ENCODE measurements at places on chromosomes 5 and 9.

GRCh38 chr9:129183495-129184218 is 5.6 kb upstream of the IER5L start:
- no peak for DNase-seq

DNA sequence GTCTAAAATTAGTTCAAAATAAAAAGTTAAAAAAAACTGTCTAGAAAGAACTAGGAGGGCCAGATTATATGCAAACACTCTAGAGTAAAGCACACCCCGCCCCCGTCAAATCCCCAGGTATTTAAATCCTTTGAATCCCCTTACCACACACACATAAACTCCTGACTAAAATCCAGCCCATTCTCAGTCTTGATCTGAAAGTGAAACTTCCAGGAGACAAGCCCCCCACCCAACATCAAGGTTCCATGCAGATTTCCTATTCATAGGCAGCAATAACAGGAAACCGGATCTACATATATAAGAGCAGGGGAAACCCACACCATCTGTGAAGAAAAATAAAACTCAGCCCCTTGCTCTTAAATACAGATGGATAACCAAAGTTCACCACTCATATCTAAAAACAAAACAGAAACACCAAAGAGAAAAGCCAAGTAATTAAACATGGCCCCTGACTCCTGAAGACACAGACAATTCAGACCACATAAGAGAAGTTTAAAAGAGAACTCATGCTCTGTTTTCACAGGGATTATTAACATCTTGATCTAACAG is 42.3 kb downstream of the MARCHF3 start:
- DNase-seq: no peak

GRCh38 chr9:97038611-97039513 is at the start of gene CTSV:
CTSV (minus strand) TSS chr9:97039142; CDS start chr9:97038043, 1,099 bp downstream.
- DNase-seq: no peak

DNA sequence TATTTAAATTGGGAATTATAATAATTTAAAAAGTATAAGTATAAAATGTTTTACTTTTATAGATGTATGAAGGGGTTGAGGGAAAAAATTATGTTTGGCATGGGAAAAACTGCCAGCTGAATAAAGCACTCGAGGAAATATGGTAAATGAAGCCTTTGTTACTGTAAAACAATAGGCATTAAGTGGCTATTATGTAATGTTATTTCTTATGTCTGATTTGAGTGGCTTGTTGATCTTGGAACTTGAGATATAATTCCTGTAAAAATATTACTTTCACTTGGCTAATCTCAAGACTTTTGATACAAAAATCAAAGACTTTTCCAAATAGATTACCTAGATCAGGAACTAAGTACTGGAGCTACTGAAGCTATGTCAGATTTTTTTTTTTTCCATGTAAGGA is 182.9 kb downstream of the CD180 start:
- DNase-seq: no peak

GRCh38 chr9:92393686-92394085 is 10.7 kb downstream of the OGN start:
- no peak for DNase-seq

DNA sequence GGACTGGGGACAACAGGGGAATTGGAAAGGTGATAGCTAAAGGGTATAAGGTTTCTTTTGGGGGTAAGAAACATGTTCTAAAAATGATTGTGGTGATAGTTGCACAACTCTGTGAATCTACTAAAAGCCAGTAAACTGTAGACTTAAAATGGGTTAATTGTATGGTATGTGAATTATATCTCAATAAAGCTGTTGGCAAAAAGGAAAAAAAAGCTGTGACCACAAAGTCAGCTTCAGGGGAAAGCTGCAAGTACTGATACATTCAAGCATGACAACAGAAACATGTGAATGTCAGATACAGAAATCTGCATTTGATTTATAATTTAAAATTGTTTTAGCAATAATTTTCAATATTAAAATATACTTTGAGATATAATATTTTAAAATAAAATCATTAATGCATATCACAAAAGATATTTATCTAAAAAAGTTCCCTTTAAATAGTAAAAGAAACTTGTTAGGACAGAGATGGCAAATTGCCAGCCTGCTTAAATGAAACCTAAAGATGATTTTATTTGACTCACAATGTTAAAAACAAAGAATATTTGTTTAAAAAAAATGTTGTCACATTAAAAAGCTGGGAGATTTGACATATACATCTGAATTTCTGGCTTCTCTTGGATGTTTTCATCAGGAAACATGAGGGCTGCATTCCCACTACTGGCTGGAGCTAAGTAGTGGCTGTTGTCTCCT is 66.0 kb downstream of the TBCA start:
- no peak for DNase-seq

DNA sequence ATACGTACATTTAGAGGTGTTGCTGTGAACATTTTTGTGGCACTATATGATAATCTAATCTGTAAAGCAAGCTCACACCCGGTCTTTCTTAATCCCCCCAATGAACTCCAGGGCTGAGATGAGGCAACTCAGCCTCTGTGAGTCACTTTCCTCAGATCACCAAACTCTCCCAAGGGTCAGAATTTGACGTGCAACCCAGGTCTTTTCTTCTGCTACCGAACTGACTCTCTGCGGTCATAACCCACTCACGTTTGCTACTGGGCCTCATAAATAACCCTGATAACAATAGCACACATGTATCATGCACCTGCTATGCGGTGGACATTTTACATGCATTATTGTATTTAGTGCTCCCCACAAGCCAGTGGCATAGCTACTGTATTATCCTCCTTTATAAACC is 153.1 kb downstream of the DROSHA start:
- no peak for DNase-seq

- no peak for DNase-seq
Observed at GRCh38 chr9:130936285-130937117, 2.5 kb downstream of the FIBCD1 start.

- no peak for DNase-seq
Observed at GRCh38 chr5:75335952-75336614, 937 bp upstream of the HMGCR start.

GRCh38 chr5:79075646-79076426 is 6.3 kb downstream of the BHMT2 start:
- no peak for DNase-seq

- no peak for DNase-seq
Observed at GRCh38 chr5:138386290-138386689, 33.8 kb downstream of the KDM3B start.

GRCh38 chr5:72390836-72391235 is 70.7 kb downstream of the PTCD2 start:
- DNase-seq: no peak

DNA sequence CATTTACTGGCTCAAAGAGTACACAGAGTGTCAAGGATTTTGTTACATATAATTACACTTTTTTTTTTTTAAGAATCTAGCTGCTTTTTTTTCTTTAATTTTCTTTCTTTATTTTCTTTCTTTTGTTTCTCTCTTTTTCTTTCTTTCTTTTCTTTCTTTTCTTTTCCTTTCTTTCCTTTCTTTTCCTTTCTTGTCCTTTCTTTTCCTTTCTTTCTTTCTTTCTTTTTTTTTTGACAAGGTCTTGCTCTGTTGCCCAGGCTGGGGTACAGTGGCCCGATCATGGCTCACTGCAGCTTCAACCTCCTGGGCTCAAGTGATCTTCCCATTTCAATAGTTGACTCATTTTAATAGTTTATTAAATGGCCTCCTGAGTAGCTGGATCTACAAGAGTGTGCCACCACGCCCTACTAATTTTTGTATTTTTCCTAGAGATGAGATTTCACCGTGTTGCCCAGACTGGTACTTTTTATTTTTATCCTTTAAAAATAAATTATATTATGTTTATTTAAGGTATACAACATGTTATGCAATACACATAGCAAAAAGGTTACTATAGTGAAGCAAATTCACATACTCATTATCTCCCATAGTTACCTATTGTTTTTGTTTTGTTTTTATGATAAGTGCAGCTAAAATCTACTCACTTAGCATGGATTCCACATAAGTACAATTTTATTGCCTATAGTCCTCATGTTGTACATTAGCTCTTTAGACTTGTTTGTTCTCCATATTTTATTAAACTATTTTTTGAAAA is 381.5 kb upstream of the KLF4 start:
- no peak for DNase-seq

Measured in cortex of kidney (tissue), 1 donor.